ENCODE measurements at places on chromosomes 6 and 20.

- no peak for DNase-seq
These were observed 274.0 kb upstream of the PREP start for GRCh38 chr6:105676857-105677256.

DNA sequence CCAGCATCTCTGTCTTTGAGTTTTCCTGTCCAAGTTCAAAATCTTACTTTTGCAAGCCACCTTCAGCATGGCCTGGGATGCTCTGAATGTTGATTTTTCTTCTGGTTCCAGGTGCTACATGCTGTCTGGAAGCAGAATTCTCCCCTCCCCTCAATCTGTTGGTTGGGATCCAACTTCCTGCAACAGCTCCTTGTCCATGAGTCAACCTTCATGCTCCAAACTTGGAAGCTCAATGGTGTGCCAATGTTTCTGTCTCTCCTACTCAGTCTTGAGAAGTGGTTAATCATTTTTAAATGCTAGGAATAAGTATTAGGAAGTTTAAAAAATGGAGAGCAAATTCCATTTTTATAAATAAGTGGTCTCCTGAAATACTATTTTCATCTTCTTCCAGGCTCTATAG is 33.2 kb upstream of the PLEKHG1 start:
- no peak for DNase-seq

GRCh38 chr6:16493112-16493511 is 254.7 kb downstream of the GMPR start:
- no peak for DNase-seq

DNA sequence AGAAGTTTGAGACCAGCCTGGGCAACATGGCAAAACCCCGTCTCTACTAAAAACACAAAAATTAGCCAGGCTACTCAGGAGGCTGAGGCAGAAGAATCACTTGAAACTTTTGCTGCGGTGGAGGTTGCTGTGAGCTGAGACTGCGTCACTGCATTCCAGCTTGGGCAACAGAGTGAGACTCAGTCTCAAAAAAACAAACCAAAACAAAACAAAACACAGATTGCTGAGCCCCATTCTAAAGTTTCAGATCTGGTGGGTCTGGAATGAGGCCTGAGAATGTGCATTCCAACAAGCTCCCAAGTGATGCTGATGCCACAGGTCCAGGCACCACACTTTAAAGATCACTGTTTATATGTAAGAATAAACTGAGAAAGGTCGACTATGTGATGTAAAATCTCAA is 24.9 kb upstream of the TMEM14A start:
- no peak for DNase-seq

DNA sequence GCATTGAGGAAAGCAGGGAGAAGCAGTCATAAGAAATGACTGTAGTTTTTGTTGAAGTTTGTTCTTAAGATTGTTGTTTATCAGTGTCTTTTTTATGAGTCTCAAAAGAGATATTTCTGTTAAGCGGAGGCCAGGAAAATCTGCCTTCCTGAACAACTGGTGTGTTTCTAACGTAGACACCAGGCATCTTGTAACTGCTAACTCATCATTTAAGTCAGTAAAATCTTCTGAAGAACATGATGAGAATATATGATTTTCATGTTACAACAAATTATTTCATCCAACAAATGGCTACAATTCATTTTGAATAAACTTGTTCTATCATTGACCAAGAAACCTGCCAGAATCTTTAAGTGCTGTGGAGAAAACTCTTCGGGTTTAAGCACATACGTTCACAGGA is 84.0 kb downstream of the RPS12 start:
- no peak for DNase-seq

DNA sequence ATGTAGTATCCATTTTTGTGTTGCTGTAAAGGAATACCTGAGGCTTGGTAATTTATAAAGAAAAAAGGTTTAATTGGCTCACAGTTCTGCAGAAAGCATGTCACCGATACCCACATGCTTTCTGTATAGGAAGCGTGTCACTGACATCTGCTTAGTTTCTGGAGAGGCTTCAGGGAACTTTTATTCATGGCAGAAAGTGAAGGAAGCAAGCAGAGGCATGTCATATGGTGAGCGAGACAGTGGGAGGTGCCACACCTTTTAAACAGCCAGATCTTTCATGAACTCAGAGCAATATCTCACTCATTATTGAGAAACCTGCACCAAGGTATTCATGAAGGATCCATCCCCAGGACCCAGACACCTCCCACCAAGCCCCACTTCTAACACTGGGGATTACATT is 3.5 kb downstream of the SUMO4 start:
- no peak for DNase-seq

DNA sequence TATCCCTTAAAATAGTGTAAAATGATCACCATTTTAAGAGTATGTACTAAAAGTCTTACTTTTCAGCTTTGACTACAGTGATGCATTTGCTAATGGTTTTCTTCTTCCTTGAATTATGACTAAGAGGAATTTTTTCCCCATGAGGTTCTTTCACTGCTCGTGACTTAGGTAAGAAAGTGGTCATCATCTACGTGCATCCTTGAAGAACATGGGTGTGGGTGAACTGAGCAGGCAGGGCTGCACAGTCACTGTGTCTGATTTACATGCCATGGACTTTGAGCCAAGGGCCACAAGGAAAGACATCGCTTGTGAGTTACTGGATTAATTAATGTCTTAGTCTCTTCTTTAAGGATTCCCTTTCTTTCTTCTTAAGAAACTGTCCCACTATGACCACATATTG is 33.3 kb downstream of the NQO2 start:
- DNase-seq, result no peak

DNA sequence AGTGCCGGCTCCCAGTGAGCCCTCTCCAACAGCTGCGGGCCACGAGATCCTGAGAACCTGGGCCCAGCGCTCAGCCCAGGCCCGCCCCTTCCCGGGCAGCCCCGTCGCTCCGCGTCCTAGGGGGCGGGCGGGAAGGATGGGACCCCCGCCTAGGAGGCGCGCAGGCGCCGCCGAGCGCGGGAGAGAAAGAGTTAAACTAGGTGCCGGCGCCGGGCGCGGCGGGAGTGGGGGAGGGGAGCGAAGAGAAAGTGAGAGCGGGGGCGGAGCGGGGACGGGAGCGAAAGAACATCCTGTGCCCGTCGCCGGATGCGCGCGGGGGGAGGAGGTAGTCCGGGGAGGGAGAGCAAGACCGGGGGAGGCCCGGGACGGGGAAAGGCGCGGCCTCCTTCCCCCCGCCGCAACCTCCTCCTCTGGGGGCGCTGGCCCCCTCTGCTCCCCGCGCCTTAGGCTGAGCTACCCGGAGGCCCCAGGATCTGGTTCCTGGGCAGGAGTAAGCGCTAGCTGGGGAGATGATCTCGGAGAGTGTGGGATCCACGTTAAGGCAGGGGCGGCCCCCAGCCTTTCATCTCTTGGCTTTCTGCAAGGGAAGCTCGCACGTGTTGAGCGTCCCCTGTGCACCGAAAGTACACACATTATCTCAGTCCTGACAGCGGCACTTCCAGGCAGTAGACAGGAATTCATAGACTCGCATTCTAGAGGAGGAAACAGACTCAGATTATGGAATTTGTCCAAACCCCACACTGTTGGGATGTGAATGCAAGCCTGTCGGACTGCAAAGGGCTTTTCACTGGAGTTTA is 4.9 kb upstream of the ARMC12 start:
- DNase-seq, result peak; percentile 59

DNA sequence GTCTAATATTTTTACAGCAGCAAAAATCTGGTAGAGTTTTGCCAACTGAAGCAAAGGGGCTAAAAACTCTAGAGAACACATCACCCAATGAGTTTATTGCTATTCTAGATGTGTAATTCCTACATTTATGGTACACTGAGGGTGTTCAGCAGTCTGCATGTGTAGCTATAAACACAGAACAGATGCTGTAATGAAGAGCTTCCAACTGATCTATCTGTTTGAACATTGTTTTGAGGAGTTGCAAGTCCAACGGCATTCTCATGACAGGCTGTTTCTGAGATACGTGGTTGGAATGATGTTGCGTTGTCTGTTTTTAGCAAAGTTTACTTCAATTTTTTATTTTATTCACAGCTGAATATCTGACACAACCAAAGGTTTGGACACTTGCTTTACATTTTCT is 141.2 kb upstream of the RAB32 start:
- no peak for DNase-seq

DNA sequence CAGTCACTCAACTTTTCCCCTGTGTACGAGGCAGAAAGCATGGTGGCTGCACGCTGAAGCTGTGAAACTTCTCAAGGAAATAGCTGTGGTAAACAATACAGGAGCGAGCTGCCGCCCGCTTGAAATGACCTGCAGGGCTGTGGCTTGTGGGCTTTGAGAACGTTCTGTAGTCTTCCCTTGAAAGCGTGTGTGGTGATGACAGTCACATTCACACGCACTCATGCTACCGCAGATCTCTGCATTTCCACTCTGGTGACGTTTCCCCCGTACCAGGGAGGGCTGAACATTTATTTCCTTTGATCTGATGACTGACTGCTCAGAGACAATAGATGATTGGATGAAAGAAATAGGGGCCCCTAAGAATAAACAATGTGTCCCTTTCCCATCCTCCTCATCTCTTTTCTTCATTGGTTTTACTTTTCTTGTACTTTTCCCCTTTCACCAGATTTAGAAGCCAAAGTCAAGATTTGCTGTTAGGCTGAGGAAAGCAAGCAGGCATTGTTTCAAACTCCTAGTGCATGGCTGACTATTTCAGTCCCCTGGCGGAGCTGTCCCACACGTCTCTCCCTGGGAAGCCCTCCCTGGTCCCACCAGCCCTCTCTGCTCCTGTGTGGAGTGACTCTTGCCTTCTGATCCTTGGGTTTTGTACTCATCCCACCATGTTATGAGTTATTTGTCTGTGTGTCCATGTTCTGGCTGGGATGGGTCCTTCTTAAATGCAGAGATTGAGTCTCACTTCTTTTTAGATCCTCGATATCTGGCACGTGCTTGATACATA is 3.9 kb downstream of the SYTL3 start:
- no peak for DNase-seq

DNA sequence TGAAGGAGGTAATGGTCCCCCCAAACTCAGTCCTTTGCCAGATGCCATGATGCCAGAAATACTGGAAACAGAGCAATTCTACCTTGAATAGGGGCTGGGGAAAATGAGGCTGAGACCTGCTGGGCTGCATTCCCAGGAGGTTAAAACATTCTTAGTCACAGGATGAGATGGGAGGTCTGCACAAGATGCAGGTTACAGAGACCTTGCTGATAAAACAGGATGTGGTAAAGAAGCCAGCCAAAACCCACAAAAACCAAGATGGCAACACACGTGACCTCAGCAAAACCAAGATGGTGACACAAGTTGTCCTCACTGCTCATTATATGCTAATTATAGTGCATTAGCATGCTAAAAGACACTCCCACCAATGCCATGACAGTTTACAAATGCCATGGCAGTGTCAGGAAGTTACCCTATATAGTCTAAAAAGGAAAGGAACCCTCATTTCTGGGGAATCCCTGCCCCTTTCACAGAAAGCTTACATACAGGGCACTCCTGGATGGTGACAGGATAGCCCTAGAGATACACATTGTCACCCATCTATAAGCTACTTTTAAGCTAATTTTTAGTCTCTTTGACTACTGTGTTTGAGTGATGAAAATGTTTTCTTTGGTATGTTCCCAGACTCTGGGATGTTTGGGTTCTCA is 979.7 kb downstream of the TBC1D32 start:
- DNase-seq, result no peak

DNA sequence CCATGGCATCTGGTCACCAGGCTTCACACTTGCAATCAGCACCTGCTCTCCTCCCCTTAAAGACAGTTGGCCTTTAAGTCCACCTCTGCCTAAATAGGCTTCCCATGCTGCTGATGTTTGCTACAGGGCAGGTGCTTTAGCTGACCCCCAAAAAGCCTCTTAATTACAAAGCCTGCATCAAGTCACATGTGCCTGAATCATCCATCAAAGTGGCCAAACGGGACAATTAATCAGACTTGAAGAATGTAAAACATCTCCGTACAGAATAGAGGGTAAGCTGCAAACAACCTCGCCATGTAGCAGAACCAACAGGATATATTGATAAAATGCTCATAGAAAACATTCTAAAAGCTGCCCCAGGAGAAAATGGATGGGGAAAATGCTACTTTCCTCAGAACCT is 7.4 kb downstream of the LY86 start:
- no peak for DNase-seq

DNA sequence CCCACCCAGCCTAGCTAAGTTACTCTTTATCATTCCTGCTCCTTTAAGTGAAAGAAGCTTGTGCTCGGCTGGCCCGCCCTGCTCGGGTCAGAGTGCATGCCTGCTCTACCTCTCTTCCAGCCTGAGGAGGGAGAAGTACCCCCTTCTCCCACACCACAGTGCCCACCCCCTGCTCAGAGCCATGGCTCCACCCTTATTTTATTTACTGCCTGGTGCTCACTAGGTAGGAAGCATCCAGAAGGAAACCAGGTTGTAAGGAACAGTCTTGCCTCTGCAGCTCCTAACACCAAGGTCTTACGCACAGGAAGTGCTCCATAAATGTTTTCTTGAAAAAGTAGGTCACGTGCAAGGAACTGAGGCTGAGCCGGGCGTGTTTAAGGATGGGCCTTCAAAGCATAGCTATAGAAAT is 105.7 kb upstream of the SNX9 start:
- DNase-seq, result no peak

DNA sequence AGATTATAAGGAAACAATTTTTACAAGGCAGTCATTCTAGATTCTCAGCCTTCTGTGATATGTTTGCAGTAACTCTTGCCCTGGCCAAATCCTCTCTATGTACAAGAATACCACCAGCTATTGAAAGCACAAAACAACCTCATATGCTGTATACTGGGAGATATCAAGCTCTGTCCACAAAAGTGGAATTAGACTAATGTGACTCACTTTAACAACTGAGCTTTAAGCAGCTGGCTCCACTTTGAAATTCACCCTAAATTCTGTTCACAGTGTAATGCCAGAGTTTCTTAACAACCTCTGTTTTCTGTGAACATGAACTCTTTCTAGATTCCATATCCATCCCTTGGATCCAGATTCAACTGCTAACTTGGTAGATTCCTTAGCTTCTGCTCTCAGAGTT is 47.6 kb downstream of the CHD6 start:
- no peak for DNase-seq

GRCh38 chr20:1619861-1620444 is at the start of gene SIRPB1:
Gene SIRPB1 (minus strand): TSS chr20:1620009. CDS start chr20:1619944, 65 bp downstream.
- DNase-seq, result no peak

- DNase-seq, result no peak
These were observed 4.5 kb upstream of the ZNF451 start for GRCh38 chr6:57085471-57085870.

- no peak for DNase-seq
These were observed 645.6 kb downstream of the RNF144B start for GRCh38 chr6:19032591-19033295.

DNA sequence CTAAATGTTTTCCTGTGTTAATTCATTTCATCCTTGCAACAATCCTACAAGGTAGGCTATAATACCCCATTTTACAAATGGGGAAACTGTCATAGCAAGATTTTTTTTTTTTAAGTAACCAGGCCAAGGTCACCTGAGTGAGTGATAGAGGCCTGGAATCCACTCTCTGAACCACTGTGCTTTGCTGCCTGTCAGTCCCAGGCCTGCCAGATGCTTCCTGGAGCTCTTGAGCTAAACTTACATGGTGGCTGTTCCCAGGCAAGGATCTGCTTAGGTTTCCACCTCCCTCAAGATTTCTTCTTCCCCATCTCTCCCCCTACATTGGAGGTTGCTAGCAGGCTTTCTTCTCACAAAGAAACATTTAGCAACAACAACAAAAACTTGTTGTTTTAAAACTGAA is 32.7 kb upstream of the RNF8 start:
- no peak for DNase-seq

- DNase-seq, result no peak
These were observed 42.5 kb upstream of the NKX2-2 start for GRCh38 chr20:21556398-21556797.

All from kidney glomerular epithelial cell (primary cell).